Skeletal muscle cell (primary cell): ENCODE measurements at places on chromosomes 5 and 9.
A peak's percentile ranks its signal among the peaks of the same experiment; 100 is the strongest.

GRCh38 chr5:139543423-139543991 is 17.6 kb upstream of the UBE2D2 start:
- no peak for DNase-seq

DNA sequence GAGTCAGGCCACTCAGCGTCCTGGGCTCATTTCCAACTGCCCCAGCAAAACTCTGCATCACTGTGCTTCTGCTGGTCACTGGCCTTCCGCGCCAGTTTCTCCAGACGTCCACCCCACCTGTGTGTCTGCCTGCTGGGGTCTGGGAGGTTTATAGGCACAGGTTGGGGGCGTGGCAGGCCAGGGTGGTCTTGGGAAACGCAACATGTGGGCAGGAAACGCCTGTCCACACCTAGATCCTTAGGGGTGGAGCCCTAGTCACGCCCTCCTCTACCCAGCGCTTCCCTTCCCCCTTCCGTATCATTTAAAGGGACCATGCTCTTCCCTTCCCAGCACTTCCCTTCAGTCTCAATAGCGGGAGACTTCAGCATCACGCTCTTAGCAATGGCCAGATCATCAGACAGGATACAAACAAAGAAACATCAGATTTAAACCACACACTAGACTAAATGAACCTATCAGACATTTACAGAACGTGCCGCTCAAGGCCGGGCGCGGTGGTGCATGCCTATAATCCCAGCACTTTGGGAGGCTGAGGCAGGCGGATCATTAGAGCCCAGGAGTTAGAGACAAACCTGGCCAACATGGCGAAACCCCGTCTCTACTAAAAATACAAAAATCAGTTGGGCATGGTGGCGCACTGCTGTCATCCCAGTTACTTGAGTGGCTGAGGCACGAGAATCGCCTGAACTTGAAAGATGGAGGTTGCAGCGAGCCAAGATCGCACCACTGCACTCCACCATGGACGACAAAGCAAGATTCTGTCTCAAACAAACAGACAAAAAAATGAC is 11.8 kb upstream of the BTNL9 start:
- DNase-seq, result no peak

DNA sequence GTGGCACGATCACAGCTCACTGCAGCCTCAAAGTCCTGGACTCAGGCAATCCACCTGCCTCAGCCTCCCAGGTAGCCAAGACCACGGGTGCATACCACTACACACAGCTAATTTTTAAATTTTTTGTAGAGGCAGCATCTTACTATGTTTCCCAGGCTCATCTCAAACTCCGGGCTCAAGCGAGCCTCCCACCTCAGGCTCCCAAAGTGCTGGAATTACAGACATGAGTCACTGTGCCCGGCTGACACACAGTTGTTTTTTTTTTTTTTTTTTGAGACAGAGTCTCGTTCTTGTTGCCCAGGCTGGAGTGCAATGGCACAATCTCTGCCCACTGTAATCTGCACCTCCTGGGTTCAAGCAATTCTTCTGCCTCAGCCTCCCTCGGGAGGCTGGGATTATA is 70.1 kb upstream of the CNOT6 start:
- no peak for DNase-seq

GRCh38 chr5:71740015-71740753 is 21.1 kb downstream of the CARTPT start:
- DNase-seq, result no peak

DNA sequence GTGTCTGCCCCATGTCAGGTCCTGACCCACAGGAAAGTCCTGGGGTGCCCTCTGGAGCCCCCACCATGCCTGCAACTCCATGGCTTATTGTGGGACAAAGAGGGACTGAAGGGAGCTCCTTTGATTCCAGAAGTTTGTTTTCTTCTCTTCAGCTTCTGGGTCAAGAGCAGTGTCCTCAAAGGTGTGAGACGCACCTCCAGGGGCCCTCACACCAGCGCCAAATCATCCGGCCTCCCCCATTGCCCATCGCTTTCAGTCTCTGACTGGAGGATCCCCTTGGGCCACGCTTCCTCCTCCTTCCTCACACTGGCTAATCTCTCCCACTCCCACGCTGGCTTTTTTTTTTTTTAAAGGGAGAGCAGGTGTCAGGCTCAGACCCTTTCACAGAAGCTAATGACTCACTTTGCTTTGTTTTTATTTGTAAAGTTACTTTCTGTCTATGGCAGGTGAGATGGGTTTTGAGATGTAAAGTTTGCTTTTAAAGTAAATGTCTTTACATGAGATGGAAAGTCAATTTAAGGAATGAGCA is 16.7 kb downstream of the CDHR2 start:
- no peak for DNase-seq

DNA sequence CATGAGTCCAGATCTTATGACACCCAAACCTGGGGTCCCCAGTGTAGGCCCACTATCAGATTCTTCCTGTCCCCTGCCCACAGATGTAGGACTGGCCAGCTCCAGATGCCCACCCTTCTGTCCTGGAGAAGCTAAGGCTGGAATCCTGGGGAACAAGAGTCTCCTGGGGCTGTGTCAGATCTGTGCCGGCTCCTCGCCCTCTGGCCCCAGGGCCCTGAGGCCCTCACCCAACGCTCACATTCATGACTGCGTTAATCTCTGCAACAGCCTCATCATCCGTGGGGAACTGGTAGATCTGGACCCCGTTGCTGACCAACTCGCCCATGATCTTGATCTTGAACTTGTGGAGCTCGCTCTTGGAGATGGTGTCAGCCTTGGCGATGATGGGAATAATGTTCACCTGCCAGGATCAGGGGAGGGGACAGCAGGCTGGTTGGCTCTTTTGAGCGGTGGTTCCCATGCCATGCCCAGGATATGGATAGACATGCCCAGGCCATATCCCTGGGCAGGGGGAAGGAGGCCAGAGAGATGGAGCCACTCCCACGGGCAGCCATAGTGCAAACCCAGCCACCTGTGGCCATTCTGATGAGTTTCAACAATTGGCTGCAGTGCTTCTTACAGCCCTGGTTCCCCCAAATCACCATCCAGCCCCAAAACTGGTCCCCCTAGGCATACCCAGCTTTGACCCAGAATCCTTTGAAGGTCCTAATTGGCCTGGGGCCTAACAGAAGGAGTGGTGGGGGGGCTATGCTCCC is 14.6 kb downstream of the SEPTIN8 start:
- no peak for DNase-seq

DNA sequence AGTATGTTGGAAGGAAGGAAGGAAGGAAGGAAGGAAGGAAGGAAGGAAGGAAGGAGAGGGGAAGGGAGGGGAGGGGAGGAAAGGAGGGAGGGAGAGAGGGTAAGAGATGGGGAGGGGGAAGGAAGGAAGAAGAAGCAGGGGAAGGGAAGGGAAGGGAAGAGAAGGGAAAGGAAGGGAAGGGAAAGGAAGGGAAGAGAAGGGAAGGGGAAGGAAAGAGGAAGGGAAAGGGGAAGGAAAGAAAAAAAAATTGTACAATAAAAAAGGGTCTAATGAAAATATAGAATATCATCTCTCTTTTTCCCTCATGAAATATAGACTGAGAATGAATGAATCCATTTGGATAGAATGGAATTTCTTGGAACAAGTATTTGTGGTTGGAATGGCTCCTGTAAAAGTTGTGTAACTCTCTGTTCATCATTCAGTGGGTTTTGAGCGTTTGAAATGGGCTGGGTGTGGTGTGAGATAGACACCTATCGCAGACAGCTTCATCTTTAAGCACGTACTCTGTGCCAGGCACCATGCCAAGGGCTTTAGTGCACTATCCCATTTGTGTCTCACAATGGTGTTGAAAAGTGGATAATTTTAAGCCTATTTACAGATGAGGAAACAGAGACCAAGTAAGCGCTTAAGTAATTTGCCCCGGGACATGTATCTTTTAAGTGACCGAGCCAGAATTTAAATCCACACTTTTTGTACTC is 11.6 kb upstream of the PAPPA start:
- DNase-seq, result no peak

DNA sequence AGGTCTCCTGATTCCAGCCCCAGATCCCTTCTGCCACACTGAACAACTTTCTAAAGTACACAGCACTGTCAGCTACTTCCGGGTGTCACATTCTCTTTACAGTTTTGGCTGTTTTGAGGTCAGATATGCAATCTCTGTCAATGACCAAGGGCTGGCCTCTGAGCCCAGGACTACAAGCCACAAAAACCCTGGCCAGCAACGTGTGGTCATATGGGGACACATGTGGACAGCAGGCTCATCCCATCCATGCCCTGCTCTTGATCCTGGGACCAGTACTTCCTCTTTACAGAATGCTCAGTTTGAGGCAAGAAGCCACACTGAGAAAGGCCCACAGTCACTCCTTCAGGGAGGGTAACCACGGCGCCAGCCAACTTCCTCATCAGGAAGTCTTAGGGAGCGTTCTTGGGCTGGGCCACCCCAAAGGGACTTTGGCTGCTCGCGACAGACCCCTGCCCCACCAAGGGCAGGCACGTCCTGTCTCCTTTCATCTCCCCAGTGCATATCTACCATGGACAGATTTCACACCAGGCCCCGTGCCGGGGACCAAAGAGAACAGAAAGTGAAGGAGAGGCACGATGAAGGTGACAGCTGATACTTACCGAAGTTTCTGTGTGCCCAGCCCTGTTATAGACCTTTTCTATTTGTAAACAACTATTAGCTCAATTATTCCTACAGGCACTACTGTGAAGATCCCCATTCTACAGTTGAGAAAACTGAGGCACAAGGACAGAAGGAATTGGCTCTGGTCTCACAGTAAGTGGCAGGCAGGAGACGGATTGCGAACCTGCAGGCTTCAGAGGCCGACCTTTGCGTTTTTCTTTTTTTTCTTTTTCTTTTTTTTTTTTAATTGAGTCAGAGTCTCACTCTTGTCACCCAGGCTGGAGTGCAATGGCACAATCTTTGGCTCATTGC is 37.3 kb downstream of the STK10 start:
- DNase-seq, result no peak

DNA sequence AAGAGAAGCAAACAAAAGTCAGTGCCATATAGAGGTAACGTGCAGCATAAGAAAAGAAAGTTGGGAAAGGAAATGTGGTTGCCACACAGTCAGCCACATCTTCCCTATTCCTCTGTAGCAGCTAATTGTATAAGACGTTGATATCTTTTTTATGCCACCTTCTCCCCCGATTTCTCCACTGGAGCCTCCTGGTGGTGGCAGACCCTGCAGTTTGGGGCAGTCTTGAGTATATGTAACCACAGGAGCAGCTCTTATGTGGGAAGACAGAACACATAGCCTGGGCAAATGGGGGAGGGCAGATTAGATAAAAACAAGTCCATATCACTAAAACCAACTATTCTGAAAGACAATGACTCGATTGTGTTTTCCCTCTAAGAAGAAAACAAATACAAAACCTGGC is 99.7 kb downstream of the PLCXD3 start:
- no peak for DNase-seq

GRCh38 chr9:72743836-72744235 is 209.0 kb downstream of the ALDH1A1 start:
- DNase-seq, result no peak

- no peak for DNase-seq
These were observed 650.0 kb upstream of the SGCD start for GRCh38 chr5:155676967-155677366.

GRCh38 chr9:3403315-3403714 is 122.5 kb downstream of the RFX3 start:
- DNase-seq, result no peak

DNA sequence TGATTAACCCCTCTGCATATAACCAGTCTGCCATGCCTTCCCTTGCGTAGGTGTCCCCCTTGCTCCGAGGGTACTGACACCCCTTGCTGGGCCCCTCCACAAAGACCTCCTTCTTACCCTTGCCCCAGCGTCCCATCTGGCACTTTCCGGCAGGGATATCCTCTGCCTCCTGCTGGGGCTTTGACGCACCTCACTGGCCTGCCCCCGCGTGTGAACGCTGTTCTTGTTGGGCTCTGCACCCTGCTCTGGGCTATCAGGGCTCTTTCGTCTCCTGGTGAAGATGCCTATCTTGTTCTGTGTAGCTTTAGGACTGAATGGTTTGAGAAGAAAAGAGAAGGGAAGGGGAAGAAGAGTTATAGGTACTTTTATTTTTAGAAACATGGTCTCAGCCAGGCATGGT is 53.0 kb downstream of the SUB1 start:
- DNase-seq, result no peak

DNA sequence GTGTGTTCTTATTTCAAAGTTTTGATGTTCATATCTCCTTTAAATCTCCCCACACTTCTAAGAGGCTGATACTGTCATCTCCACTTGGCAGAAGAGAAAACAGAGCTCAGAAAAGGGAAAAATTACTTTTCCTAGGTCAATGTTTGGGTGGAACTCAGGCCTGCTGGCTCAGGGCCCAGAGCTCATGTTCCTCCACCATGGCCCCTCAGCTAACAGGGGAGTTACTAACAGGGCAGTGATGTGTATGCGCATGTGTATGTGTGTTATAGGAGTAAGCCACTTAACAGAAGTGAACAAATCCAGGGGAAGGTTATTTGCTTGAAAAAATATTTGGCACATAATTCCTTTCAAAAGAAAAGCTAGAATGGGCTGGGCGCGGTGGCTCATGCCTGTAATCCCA is 2.5 kb downstream of the C1QTNF2 start:
- DNase-seq, result no peak

DNA sequence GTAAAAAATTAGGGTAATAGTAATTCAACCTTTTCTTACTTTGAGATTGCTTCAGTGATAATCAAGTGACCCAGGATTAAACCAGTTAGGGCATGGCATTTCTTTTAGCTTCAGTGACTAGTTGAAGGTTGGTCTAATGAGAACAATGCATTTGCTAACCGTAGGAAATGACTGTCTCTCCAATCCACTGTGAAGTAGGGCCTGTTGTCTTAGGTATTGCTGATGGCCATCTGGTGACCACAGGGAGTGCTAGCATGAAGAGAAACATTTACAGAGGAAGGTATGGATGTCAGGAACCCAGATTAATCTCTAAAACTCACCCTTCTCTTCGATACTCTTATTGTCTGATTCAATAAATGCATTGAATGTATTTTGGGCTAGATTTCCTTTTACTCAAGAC is 535.9 kb upstream of the SEMA6A start:
- no peak for DNase-seq

GRCh38 chr5:119966028-119966427 is 336.7 kb downstream of the FAM170A start:
- no peak for DNase-seq

GRCh38 chr9:21904776-21905175 is 89.4 kb downstream of the CDKN2A start:
- no peak for DNase-seq

- DNase-seq, result peak; percentile 72
These were observed 36.8 kb upstream of the SSBP2 start for GRCh38 chr5:81787474-81788242.

DNA sequence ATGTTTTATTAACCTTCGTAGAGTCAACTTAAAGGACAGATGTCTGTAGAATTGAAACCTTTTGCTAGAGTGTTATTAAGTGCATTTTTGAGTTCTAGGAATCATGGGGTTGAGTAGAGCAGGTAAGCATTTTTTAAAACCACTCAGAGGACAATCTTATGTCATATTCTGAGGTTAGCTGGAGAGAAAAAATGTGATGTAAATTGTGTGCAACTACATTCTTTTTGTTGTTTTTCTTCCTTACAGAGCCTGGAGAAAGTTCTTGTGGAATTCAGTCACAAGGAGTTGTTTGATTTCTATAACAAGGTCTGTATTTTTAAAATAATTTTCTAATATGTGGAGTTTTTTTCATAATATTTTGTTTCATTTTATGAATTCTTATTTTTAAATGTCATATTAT is 206.4 kb downstream of the COMMD10 start:
- DNase-seq, result no peak

GRCh38 chr5:179154991-179155955 is 95.1 kb downstream of the ZNF354C start:
- no peak for DNase-seq

- DNase-seq, result no peak
These were observed 29.5 kb downstream of the SURF6 start for GRCh38 chr9:133306242-133307204.
